ENCODE measurements at places on chromosomes 7 and 10.
A peak's percentile ranks its signal among the peaks of the same experiment; 100 is the strongest.

DNA sequence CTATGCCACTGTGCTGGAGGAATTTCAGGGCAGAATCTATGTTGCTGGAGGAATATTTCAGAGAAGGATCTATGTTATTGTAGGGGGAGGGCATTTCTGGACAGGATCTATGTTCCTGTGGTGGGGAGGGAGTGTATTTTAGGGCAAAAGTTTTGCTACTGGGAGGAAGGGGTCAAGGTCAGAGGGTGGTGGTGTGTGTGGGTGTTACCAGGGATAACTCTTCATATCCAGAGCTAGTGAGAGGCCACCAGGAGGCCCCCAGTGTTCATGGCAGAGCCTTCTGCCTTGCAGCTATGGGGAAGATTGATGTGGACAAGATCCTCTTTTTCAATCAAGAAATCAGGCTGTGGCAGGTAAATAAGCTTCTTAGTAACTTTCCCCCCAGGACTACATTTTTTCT is 2.0 kb upstream of the STRA8 start:
- DNase-seq: no peak

- DNase-seq: no peak
Measured at GRCh38 chr10:274866-275265, 139.6 kb downstream of the ZMYND11 start.

GRCh38 chr7:128948976-128949760 is 11.4 kb downstream of the IRF5 start:
- DNase-seq: no peak

DNA sequence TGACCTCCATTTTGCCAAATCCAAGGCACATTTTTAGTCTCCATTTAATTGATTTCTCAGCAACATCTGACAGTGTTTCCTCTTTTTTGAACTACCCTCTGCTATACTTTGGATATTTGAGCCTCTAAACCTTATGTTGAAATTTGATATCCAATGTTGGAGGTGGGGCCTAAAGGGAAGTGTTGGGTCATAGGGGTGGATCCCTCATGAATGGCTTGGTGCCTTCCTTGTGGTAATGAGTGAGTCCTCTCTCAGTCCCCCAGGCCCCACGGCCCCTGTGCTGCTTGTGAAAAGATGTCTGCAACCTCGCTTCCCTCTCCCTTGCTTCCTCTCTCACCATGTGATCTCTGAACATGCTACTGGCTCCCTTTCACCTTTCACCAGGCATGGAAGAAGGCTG is 96.8 kb upstream of the DGKB start:
- DNase-seq: no peak

GRCh38 chr10:61280303-61280702 is 172.9 kb downstream of the TMEM26 start:
- no peak for DNase-seq

DNA sequence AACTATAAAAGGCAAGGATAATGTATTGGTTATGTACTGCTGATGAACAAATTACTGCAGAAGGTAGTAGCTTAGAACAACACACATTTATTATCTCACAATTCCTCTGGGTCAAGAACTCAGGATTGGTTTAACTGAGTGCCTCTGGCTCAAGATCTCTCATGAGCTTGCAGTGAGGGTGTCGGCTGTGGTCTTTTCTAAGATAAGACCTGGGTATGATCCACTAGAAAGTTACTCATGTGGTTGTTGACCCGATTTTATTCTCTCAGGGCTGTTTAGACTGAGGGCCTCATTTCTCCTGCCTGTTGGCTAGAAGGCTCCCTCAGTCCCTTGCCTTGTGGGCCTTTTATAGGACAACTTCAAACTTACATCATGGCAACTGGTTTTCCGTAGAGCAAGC is 86.7 kb downstream of the VWDE start:
- DNase-seq: no peak

DNA sequence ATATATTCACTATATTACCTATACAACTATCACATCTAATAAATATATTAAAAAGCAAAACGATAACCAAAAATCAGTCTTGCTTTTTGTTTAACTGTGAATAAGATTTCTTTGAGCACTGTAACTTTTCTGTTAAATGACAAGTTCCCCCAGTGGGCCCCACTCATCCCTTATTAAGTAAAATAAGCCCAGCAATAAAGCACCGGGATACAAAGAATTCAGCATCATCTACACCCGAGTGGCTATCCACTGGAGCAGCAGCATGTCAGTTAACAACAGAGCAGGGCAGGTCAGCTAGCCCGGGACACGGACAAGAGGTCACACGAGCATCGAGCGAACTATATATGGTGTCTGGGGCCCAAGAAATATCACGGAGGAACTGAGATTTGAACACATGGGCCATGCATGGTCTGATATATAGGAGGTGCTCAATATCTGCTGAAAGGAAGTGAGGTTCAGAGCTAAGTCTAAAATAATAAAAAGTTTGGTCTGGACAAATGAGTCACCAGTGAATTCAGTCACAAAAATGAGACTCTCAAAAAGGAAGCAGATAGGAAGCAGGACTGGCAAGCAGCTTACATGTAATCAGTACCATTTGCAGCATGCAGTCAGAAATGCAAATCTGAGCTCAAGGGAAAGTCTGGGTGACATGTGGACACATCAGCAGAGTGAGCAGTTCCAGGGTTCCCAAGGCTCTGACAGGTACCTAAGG is 4.1 kb downstream of the ERCC6 start:
- no peak for DNase-seq

DNA sequence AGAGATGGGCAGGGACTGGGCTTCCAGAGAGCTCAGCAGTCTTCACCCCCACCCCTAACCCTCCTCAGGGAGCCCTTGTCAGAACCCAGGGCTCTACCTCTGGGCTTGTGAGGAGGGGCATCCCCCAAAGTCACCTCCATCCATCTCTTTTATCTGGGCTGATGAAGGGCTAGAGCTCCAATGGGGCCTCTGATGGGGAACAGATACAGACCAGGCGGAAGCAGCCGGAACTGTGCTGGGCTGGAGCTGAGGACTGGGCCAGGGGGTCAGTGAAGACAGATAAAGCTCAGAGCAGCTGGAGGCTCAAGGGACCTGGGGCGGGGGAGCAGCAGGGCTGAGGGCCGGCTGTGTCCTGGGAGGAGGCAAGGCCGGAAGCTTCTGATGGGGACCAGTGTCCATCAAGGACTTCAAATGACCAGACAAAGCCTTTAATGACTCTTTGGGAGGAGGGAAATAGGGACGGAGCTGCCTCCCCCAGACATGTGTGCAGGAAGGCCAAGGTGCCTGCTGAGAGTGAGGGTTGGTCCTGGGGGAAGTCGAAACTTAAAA is 10.2 kb downstream of the KAZALD1 start:
- no peak for DNase-seq

- no peak for DNase-seq
Measured at GRCh38 chr10:89580243-89580642, 44.8 kb upstream of the SLC16A12 start.

DNA sequence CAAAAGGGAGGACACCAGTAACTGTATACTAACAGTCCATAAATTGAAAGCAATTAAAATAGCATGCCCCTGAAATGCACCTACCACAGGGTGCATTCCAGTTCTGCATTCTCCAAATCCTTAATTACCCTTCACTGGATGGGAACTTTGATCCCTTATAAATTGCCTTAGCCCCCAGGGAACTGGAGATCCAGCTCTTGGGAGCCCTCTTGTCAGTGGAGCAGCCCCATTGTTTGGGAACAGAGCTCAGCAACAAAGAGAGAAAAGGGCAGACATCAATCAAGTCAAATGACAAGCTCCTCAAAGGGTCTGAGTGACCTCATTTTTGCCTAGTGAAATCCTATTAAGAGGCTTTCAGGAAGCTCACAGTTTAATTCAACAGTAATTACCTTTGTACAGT is 472.6 kb downstream of the XPNPEP1 start:
- peak; percentile 29 for DNase-seq

DNA sequence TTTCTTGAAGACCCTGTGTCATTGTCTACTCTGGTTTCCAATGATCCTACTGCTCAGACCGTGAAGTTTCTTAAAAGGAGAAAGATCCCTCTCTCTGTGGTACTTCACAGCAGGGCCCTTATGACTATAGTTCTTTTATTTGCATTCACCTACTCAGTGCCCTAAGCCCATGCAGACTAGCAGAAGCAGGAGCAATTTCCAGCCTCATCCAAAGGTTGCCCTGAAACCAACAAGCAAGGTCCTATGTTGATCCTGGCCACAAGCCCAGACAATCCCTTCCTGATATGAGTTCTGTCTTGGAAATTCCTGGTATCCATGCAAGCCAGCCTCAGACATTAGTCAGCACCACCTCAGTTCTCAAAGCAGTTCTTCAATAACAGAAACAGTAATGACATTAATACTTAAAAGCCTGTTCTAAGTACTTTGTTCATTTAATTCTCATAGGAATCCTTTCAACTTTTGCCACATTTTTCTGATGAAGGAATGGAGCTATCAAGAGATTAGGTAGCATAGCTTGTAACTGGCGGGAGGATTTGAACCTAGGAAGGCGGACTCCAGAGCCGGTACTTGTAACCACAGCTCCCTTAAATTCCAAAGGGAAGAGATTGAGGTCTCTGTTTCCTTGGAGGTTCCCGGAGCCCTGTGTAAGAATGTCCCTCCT is 58.1 kb upstream of the ST8SIA6 start:
- DNase-seq: no peak

DNA sequence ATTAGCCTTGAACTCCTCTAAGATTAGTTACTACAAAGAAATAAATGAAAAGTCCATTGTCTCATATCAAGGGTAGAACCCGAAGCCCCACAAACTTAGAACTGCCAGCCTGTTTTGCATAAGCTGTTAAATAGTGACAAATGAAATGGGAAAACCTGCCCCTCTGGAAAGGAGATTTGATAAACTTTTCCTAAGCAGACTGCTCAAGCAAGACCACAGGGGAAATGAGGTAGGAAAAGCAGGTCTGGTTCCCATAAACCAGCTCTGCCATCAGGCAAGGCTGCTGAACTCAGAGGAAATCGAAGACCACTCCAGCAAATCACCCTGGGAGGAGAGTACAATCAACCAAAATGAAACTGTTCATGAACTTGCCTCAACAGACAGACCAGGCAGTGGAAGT is 181.5 kb upstream of the AOAH start:
- no peak for DNase-seq

- no peak for DNase-seq
Measured at GRCh38 chr7:49766966-49767365, 6.5 kb upstream of the VWC2 start.

DNA sequence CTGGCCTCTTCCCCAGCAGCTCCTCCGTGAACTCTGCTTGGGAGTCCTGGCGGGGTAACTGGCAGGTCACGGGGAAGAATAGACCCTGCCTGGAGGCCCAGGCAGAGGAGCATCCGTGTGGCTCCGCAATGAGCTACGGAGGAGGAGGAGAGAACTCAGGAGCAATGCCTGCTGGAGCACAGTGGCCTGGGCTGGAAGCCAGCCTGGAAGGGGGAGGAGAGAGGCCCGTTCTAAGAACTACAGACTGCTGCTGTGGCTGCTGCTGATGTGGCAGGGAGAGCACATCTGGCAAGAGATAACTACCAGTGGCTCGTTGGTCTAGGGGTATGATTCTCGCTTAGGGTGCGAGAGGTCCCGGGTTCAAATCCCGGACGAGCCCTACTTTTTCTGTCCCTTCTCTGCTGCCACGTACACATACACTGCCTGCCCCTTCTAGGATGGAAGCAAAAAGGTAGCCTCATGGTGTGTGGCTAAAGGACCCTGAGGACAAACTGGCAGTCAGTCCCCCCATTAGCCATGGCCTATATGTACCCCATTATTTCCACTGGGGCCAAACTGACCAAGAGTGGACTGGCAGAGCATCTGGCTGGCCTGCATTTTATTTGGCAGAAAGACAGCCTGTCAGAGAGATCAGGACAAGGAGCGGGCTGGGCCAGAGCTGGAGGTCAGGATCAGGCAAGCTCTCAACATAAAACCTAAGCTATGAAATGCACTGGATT is 7.7 kb upstream of the OPN1SW start:
- peak; percentile 29 for DNase-seq

DNA sequence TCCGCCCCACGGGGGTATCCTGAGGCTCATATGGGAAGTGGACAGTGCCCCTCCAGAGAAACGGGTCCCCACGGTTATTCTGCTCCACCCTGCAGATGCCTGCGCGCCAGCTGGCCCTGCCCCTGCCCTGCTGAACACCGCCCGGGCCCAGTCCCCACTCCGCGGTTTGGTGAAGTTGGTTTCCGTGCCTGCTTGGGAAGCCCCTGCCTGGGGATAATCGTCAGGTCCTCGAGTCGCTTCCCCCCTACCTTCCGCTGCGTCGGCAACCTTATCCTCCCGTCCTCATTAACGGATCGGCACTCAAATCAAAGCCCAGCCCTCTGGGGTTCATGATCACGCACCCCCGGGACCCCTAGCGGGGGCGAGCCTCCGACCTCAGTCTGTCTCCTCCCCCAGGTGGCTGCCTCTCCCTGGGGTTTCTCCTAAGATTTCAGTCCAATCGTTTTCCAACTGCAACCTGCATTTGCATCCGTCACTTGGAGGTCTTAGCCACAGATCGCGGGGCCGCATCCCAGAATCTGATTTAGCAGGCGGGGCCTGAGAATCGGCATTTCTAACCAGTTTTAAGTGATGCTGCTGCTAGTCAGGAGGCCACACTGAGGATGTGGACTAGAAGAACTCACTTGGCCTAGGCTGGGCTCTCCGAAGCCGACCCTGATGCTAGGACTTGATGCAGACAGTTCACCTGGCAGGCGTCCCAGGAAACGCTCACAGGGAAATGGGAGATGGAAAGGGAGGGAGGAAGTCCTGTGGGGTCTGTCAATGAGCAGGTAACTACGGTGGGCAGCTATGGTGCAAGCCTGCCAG is 27.6 kb downstream of the WDR86 start:
- DNase-seq: no peak

GRCh38 chr7:46389146-46389545 is 468.1 kb upstream of the IGFBP3 start:
- no peak for DNase-seq
